Hindlimb muscle (tissue), 1 donor: ENCODE measurements at places on chromosomes 6 and 20. TPM values are rescaled to one million over a fixed set of nuclear protein-coding genes. Genes with fewer than 3 reads are reported as not detected.

- DNase-seq, result no peak
These were observed 6.5 kb downstream of the HELZ2 start for GRCh38 chr20:63567386-63568169.

The FAM83B gene
- polyA plus RNA-seq, result 0.06 TPM

GRCh38 chr6:106849676-106850332 is 124.7 kb downstream of the CD24 start:
- DNase-seq, result no peak

DNA sequence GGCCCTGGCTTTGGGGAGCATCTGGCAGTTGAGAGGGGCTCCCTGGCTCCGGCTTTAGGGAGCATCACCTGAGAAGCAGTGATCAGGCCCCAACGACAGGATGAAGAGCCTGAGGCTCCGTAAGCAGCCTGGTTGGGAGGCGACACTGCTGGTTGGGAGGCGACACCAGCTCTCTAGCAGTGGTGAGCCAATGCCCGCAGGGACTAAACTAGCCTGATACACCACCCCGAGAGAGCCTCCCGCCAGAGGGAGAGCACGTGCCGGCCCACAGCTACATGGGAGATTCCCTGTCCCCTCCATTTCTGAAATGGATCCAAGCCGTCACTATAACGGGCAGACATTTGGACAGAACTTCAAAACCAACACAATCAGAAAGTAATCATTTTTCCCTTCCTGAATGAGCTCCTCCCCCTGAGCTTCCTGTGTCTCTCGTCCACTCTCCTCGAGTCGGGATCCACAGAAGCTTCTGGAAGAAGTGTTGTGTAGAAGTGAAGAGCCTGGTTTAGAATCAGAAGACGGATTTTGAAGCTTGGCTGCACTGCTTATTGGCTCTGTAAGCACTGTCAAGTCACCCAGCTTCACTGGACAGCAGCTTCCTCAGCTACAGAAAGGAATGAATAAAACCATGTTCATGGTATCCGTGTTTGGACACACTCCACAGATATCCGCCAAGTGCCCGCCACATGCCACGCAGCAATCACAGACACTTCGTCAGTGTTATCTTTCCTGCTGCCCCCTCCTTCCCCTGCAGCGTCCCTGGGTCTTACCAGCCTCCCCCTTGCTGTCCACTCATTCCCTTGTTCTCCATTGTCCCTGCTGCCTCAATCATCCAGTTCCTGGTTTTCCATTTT is 199.6 kb downstream of the TTLL2 start:
- DNase-seq, result no peak

The OSTM1 gene
- polyA plus RNA-seq, result 18.0 TPM

GRCh38 chr6:155687645-155688044 is 232.0 kb upstream of the NOX3 start:
- no peak for DNase-seq

DNA sequence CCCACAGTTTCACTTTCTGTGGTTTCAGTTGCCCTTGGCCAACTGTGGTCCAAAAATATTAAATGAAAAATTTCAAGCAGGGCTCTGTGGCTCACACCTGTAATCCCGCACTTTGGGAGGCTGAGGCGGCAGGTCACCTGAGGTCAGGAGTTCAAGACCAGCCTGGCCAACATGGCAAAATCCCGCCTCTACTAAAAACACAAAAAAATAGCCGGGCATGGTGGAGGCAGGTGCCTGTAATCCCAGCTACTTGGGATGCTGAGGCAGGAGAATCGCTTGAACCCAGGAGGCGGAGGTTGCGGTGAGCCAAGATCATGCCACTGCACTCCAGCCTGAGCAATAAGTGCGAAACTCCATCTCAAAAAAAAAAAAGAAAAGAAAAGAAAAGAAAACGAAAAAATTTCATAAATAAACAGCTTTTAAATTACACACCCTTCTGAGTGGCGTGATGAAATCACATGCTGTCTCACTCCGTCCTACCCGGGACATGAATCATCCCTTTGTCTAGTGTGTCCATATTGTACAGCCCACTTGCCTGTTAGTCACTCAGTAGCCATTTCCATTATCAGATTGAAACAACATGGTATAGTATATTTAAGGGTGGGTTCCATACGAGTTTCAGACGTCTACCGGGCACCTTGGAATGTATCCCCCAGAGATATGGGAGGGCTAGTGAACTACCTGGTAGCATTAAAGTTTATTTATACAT is 11.7 kb downstream of the PTPRK start:
- DNase-seq, result no peak

The SNRPB gene
- 94.4 TPM for polyA plus RNA-seq

The GSTA2 gene
- polyA plus RNA-seq, result not detected

GRCh38 chr6:113860181-113860955 is 3.2 kb downstream of the MARCKS start:
- peak; percentile 59 for DNase-seq

DNA sequence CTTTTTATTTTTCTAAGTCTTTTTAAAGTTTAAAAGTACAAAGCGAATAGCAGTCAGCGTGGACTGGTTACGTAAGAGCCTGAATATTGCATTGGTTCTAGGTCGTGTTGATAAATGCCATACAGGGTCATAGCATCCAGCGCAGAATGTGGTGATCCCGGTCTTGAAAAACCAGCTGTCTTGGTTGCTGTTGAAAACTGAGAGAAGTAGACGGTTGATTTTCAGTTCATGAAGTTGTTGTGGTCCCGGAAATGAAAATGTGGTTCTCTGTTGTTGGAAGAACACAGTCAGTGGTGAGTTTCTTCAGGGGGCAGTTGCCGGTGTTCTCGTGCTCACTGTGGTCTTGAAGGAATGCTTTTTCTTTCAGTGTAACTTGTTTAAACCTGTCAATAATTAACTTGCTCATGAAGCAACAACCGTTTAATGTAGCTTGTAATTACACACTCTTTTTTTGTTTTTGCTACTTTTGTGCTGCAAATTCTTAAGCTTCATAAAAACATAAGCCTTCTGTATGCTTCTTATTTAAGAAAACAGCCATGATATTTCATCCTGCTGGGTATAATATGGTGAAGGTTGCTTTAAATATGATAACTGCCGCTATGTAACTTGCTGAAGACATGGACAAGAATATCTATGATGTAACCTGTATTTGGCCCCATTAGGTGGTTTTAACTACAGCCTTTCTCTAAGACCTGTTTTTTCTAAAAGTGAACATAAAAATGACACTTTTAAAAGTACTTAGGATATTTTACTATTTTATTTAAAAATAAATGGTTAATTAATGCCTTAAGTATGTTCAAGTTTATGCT is 64.8 kb upstream of the KIF25 start:
- no peak for DNase-seq

The PDYN gene
- not detected for polyA plus RNA-seq

DNA sequence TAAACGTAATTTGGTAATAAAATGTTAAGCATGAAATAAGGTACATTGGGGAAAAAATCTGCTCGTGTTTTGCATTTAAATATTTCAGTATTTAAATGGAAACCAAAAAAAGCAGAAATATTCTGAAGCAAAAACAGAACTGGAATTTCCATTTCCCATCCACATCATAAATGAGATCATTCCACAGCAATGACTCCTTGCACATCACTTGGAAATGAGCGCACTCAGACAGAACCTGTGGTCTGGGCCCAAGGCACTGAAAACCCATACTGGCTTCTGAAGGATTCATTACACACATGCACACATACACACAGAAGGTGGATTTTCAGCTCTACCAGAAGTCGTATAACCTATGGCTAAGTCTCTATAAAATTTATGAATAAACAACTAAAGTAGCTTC is 174.8 kb downstream of the IBTK start:
- peak; percentile 67 for DNase-seq

DNA sequence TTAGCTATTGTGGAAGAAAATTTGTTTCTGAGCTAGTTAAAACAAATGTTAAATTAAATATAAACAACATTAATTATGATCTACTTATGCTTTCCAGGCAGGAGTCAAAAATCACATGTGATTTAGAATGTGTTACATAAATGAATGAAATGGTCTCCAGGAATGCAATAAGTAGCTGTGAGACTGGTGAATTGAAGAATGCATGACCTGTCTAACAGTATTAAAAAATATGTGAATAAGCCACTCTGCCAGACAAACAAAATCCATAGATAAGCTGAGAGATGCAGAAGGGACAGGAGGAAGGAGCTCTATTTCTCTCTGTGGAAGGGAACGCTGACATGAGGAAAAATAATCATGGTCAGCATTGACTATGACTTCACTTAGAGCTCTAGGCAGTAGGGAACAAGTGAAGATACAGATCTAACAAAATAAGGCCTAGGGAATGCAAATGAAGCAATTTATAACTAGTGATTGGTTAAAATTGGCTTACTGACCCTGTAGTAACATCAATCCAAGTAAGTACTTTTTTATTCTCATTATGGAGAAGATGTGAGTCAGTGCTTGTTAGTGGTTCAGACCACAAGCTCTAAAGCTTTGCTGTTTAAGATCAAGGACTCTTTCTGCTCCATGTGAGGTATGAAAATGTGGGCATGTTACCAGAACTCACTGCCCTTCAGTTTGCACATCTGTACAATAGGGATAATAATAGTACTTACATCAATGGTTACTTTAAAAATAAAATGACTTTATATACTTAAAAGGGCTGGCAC is 432.6 kb downstream of the MMUT start:
- DNase-seq, result no peak

The TPX2 gene
- 20.7 TPM for polyA plus RNA-seq

DNA sequence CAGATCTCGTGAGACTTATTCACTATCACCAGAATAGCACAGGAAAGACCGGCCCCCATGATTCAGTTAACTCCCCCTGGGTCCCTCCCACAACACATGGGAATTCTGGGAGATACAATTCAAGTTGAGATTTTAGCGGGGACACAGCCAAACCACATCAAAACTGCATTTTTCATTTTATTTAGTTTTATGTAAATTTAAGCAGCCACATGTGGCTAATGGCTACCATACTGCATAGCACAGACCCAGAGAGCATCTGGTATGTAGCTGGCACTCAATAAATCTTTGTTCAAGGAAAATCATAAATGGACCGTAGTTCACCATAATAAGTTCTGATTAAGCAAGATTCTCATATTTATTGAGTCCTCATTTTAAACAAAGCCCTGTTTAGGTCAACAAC is 15.3 kb downstream of the GFOD1 start:
- no peak for DNase-seq
